NCI-H1694 treated with DMSO at 0.1 percent for 48 hours (cell line): ENCODE measurements at places on chromosomes 5 and 9.

DNA sequence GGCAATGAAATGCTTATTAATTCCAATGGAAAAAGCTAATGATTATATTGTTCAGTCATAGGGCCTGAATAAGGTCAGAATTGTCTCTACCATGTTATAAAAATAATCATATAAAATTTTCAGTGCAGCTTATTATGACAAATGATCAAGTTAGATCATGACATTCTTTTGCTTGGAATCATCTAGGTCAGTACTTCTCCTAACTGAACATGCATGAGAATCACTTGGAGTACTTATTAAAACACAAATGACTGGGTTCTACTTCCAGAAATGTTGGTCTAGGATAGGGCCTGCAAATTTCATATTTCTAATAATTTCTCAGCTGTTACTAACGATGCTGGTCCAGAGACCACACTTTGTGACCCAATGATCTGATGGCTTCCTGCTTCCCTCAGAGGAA is 806.0 kb upstream of the ZNF608 start:
- no peak for DNase-seq

GRCh38 chr5:134070725-134071613 is 43.5 kb upstream of the TCF7 start:
- DNase-seq, result no peak

GRCh38 chr9:995192-995591 is 18.7 kb downstream of the DMRT3 start:
- DNase-seq, result no peak

DNA sequence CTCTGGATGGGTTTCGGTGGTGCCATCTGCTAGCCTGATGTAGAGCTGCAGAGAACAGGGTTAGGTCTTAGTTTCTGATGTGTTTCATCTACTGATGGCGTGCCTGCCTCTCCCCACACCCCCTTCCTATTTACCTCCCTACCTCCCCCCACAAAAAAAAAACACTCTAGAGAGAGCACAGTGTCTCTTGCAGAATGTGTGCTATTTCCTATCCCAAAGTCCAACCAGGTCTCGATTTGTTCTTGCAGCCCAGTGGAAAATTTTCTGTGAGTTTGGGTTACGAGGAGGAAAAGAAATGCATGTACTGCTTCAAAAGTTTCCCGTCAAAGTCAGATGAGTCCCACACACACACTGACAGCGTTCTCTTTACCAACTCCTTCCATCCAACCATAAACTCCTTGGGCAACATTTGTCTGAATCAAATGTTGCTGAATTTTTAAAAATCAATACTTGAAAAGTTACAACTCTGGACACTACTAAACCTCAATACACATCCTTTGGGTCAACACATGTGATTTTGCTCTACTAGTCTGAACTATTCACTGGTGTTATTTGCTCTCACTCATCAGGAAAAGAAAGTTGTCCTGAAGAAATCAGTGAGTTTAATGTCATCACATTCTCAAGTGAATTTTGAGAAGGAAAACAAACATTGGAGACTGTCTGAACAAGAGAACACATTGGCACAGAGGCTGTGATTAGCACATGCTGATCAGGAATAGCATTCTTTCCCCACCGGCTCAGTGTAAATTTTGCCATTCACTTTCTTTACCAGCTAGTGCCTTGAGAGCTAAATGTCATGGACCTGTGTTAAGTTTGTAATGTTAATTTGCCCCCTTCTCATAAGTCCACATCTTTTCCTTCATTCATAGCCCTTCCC is 84.1 kb downstream of the MAMDC2 start:
- DNase-seq, result no peak
